ENCODE measurements at places on chromosomes 1 and 21. TPM values are rescaled to one million over a fixed set of nuclear protein-coding genes. Genes with fewer than 3 reads are reported as not detected.

VHLL gene
- not detected for total RNA-seq

ALX3 gene
- not detected for total RNA-seq

ZNF684 gene
- total RNA-seq = 3.0 TPM

LCE2B gene
- not detected for total RNA-seq

GIPC2 gene
- total RNA-seq = not detected

HRNR gene
- not detected for total RNA-seq

SGIP1 gene
- not detected for total RNA-seq

PDC gene
- not detected for total RNA-seq

TAS1R3 gene
- total RNA-seq = 0.15 TPM

PLPP3 gene
- 0.20 TPM for total RNA-seq

UBXN11 gene
- 17.4 TPM for total RNA-seq

LCE6A gene
- total RNA-seq = not detected

PIGR gene
- total RNA-seq = 1.6 TPM

LAMC2 gene
- total RNA-seq = 0.03 TPM

LMOD1 gene
- total RNA-seq = 0.14 TPM

RHD gene
- not detected for total RNA-seq

SPRR4 gene
- not detected for total RNA-seq

KCNE2 gene
- total RNA-seq = not detected

GPR25 gene
- total RNA-seq = not detected

GRCh38 chr1:156750711-156751450, 594 bp downstream of the HDGF start:
- peak; percentile 31 for DNase-seq

DNA sequence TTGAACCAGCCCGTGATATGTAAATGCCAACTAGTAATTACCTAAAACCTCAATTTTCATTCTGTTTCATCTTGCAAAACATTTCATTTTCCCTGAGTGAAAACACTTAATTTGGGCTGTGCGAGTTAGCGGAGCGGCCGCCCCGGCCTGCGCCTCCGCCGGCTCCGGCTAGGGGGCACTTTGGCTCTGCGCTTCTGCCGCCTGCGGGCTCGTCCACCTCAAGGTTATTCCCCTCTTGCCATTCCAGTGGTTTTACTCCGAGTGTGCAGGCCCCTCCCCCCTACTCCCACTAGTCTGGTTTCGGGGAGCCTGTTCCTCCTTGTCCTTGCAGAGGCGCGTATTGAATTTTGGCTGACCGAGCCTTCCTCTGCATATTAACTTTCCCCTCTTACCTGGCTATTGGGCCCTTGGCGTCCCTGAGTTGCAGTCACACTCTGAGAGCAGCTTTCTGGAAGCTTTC, 55.6 kb downstream of the PEX14 start:
- DNase-seq = no peak

DNA sequence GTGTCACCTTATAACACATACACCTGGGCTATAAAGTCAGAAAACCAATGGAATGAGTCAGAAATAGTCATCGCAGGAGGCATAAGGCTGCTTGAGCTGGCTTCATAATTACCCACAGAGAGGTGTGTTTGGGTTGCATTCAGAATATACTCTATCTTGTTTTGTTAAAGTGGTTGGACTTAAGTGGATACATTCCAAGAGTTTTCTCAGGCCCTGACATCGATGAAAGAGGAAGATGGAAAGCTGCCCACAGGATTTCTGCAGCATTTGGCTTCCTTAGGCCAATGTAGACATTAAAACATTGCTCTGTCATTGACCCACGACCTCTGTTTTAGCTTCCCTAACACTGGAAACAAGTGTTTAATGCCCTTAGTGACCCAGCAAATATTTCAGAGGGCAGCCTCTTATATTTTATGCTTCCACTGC, 18.6 kb upstream of the BCL10 start:
- no peak for DNase-seq

DNA sequence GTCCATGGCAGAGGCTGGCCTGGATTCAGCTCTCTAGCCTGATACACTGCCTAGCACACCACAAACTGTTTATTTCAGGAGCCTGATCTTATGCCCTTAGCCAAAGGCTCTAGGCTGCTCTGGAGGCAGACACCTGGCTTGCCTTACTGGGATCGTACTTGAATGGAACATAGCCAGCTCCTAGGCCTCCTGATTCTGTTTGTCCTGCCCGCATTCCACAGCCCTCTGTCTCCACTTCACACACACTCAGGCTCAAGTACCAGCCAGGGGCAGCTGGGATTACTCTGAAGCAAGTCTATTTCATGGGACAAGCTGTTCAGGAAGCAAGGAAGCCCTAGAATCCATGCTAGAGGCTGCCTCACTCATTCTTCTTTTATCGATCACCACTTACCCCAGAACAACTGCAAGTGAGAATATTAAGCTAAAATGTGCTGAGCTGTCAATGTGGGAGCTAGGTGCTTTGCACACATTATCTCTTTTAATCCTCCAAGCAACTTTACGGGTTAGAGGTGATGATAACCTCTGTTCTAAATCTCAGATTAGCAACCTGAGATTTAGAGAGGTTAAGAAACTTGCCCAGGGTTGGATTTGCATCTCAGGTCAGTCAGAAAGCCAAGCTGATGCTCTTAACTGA, 31.1 kb upstream of the CYP4B1 start:
- DNase-seq = no peak

DNA sequence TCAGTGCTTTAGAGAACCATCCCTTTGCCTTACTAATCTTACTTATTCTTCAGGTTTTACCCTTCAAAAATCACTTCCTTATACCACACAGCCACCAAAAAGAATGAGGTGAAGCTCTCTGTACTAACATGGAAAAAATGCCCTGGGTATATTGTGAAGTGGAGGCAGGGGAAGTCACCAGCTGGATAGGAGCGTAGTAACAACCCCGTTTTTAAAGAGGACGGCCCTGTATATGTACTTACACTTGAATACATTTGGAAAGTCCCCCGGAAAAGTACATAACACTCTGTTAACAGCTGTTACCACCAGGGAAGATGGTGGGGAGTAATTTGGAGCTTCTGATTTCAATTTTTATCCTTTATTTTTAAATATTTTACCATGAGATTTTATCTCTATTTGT, 28.2 kb upstream of the KHDRBS1 start:
- no peak for DNase-seq

GRCh38 chr1:76730027-76730426, 137.3 kb upstream of the ST6GALNAC5 start:
- no peak for DNase-seq

DNA sequence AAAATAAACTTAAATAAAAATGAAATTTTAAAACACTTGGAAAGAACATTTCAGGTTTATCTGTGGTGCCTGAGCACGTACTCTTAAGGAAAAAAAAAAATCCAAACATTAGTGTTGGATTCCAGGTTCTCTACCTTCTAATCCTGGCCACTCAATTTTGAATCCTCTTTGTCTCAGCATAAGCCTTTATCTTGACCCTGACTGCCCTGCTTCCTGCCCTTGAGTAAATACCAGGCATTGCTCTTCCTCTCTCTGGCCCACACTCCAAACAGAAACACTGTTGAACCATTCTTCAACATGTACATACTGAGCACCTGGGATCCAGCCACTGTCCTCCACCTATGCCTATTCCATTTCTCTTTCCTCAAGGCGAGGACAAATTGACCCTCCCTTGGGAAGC, 11.4 kb upstream of the VANGL1 start:
- DNase-seq = no peak

DNA sequence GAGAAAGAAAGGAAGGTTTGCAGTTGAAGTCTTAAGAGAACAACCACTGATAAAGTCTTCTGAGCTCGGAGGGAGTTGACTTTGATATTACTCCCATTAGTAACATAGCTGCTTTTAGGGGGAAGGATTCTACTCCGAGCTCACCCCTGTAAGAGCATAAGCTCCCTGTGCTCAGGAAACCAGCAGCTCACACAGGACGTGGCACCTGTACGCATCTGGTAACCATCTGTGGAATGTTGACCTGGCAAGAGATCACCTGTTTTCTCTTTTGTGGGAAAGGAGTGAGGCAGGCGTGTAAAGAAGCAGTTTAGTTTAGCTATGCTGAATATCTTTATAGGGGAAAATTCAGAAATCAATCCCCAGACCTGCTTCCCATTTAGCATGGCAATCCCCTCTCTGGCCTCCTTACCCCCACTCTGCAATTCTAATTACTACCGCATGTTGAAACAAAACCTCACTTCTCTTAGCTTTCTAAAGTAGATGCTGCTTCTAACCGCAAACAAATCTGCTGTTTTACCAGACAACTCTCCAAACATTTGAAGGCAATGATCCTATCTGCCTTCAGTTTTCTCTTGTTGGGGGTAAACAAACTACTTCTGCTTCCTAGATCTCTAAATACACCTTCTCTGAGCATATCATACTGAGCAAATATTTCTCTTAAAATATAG, 121.8 kb upstream of the KCNK1 start:
- DNase-seq = no peak

DNA sequence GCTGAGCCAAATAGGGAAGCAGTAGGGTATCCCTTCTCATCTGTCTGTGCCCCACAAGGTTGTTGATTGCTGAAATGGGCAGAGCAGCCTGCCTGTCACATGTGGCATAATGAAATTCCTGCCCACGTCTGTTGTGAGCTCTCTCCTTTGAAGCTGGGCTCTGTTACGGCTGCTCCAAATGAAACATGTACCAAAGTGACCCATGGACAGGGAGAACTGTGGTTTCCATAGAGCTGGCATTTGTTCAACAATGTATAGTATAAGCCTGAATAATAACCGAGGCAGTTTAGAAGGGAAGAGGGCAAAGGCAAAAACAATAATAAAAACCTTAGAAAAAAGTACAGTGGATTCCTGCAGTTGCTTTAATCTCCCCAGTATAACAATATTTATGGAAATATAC, 149.7 kb downstream of the LYPLAL1 start:
- DNase-seq = no peak

GRCh38 chr1:235460770-235461169, 43.5 kb downstream of the B3GALNT2 start:
- DNase-seq = no peak

DNA sequence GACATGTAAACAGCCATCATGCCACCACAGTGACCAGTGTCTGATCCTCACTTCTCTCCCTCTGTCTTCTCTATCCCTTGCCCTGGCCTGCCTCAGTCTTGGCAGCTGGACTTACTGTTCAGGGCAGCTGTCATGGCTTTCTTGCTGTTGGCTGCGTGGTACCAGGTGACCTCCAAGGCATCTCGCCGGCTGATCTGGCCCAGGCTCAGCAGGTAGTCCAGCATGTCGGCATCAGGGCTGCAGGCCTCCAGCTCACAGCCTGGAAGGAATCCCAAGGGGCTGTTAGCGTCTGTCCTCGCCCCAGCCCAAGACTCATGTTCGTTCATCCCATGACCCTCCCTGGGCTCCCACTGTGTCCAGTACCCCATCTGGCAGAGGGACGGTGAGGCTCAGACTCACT, 3.6 kb downstream of the FAM151A start:
- DNase-seq = no peak
